Pancreas (tissue), 10 donors: ENCODE measurements at places on chromosomes 2 and 18. TPM values are rescaled to one million over a fixed set of nuclear protein-coding genes. Genes with fewer than 3 reads are reported as not detected.

The RAX gene
- total RNA-seq: not detected

The SIX3 gene
- total RNA-seq: 0.72 TPM

The ASPRV1 gene
- 0.44 TPM for total RNA-seq

The DAW1 gene
- not detected for total RNA-seq

- H3K27me3 ChIP-seq: no peaks in the 10 kb centered on the region
- no peak overlapping the region for H3K27ac ChIP-seq
- H3K4me1 ChIP-seq: peaks cover 6% of the 10 kb centered on the region
These were observed 146.7 kb upstream of the L3MBTL4 start for GRCh38 chr18:6561420-6561861.

DNA sequence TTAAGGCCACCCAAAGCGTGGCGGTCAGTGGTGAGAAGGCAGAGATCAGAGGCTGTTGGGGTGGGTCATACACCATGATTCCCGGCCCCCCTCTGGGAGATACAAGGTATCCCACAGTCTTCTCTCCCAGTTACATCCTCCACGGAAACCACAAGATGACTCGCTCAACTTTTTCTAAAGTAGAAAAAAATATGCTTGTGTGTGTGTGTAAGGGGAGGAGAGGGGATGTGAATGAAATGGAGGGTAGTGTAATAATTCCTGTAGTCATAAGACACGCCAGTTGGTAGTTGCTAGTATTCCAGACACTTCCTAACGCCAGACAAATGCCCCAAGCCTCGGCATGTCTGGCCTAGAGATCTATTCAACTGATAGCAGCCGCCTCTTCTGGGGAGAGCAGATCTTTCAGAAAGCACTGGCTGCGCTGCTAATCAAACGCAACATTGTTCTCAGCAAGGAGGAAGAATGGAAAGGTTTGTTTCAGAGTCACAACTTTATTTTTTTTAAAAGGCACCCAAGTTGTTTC, 143.5 kb downstream of the TGIF1 start:
- no peak overlapping the region for H3K4me3 ChIP-seq
- no peak for DNase-seq
- no peaks in the 10 kb centered on the region for H3K36me3 ChIP-seq
- peaks cover 37% of the 10 kb centered on the region for H3K4me1 ChIP-seq
- no peaks in the 10 kb centered on the region for H3K27me3 ChIP-seq

- H3K4me3 ChIP-seq: no peak overlapping the region
- no peaks in the 10 kb centered on the region for H3K4me1 ChIP-seq
These were observed 10.1 kb upstream of the CCBE1 start for GRCh38 chr18:59707306-59707705.

DNA sequence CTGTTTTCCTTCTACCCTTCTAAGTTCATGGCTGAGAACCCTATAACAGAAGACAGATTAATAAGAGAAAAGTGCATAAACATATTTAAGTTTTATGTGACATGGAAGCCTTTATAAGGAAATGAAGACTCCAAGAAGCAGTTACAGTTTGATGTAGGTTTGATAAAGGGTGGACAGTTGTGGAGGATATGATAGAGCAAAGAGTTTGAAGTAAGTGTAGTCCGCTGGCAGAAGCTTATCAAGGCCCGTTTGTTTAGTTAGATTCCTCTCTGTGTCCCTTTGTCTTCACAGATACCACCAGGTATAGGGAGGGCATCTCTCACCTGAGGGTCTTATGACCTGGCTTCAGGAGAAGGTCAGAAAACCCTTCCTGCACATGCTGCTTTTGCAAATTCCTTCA, 10.4 kb upstream of the CASP8 start:
- H3K4me3 ChIP-seq: no peak overlapping the region
- no peaks in the 10 kb centered on the region for H3K27me3 ChIP-seq
- H3K27ac ChIP-seq: no peak overlapping the region

DNA sequence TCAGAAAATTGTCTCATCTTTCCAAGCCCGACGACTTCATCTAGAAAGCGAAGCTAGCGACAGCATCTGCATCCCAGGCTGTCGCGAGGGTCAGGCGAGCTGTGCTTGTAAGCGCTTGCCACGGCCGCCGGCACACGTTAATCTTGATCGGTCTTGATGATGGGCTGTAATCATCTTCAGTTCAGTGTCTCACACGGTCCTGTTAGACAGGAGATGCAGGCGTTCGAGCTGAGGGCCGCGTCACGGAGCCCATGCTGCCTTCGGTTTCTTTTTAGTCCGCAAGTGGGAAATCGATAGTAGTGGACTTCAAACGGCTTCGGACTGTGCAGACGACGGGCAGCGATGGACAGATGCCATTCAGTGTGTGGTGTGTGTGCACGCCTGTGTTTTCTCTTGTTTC, 43.6 kb downstream of the ADI1 start:
- H3K27ac ChIP-seq: no peak overlapping the region
- no peaks in the 10 kb centered on the region for H3K4me1 ChIP-seq
- H3K36me3 ChIP-seq: no peaks in the 10 kb centered on the region
- no peak overlapping the region for H3K4me3 ChIP-seq
- no peak for DNase-seq

- no peak overlapping the region for H3K27ac ChIP-seq
- no peak for DNase-seq
- H3K27me3 ChIP-seq: no peaks in the 10 kb centered on the region
- no peaks in the 10 kb centered on the region for H3K36me3 ChIP-seq
These were observed 26.4 kb downstream of the TCF7L1 start for GRCh38 chr2:85159589-85159988.
